ENCODE measurements at places on chromosomes 4 and X. TPM values are rescaled to one million over a fixed set of nuclear protein-coding genes. Genes with fewer than 3 reads are reported as not detected.

GRCh38 chrX:154486396-154487207 lies at the start of gene UBL4A:
UBL4A (minus strand) TSS chrX:154486615; CDS start chrX:154486584, 31 bp downstream.
- H3K4me1 ChIP-seq = peaks cover 45% of the 10 kb centered on the region
- peaks cover 37% of the 10 kb centered on the region for H3K36me3 ChIP-seq
- no peak for DNase-seq

DNA sequence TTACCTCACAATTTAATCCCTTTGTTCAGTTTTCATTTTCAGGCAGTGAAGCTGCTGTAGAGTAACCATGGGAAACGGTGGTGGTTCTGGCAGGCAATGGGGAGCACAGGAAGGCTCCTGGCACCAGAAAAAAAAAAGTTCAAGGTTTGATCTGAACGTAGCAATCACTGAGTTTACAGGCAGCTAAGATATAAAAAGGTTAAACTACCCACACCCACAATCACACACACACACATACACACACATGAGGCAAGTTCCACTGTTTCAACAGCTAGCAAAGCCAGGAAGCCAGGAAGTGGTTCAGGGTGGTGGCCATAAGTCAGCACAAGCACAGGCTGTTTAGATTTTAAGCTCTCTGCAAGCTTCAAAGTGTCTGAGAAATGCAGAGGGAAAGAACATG lies at the start of gene SULT1B1:
Gene SULT1B1, minus strand, starts transcription at position 166 of the 400 bp plus-strand sequence. CDS start 5,403 bp downstream, outside the sequence.
- no peak within 1 kb of the TSS for H3K4me3 ChIP-seq
- no peaks in the 10 kb centered on the region for H3K36me3 ChIP-seq
- peak within 1 kb of the TSS; percentile 29 for H3K27ac ChIP-seq
- H3K27me3 ChIP-seq = no peaks in the 10 kb centered on the region
- DNase-seq = peak; percentile 3
- H3K4me1 ChIP-seq = no peaks in the 10 kb centered on the region

DNA sequence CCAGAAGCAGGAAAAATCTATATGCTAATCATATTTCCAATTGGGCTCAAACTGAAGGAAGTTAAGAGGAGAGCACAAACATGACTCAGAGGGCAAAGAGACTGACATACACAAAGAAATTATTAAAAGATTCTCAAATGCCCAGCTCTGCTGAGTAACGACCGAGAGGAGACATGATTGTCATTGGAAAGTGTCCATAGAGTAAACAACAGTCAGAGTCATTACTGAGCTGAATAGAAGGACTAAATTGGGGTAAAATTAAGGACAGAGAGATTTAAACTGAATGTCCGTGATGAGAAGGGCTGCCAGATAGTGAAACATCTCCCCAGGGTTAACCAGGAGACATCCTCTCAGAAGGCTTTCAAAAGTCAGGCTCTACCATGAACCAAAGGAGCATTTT lies 111.2 kb upstream of the GALNT7 start:
- H3K36me3 ChIP-seq = no peaks in the 10 kb centered on the region
- no peaks in the 10 kb centered on the region for H3K27me3 ChIP-seq
- DNase-seq = no peak
- no peak overlapping the region for H3K4me3 ChIP-seq

GRCh38 chrX:70128071-70128470 lies 5.2 kb upstream of the IGBP1 start:
- no peak overlapping the region for H3K4me3 ChIP-seq
- no peak for DNase-seq
- no peak overlapping the region for H3K27ac ChIP-seq
- H3K36me3 ChIP-seq = no peaks in the 10 kb centered on the region

Gene SPACA5
- not detected for total RNA-seq

Gene ZNF674
- 7.0 TPM for total RNA-seq
